Ascending aorta (tissue), 2 donors: ENCODE measurements at places on chromosomes 4 and X. TPM values are rescaled to one million over a fixed set of nuclear protein-coding genes. Genes with fewer than 3 reads are reported as not detected.

Gene PGK1
- total RNA-seq: 72.1 TPM

Gene SPANXA1
- total RNA-seq: not detected

Gene ASB5
- total RNA-seq: not detected

Gene MAGEB1
- total RNA-seq: not detected

Gene ARHGAP24
- 13.9 TPM for total RNA-seq

Gene IL1RAPL1
- total RNA-seq: not detected

Gene SEL1L3
- 13.3 TPM for total RNA-seq

Gene IDUA
- total RNA-seq: 118 TPM

DNA sequence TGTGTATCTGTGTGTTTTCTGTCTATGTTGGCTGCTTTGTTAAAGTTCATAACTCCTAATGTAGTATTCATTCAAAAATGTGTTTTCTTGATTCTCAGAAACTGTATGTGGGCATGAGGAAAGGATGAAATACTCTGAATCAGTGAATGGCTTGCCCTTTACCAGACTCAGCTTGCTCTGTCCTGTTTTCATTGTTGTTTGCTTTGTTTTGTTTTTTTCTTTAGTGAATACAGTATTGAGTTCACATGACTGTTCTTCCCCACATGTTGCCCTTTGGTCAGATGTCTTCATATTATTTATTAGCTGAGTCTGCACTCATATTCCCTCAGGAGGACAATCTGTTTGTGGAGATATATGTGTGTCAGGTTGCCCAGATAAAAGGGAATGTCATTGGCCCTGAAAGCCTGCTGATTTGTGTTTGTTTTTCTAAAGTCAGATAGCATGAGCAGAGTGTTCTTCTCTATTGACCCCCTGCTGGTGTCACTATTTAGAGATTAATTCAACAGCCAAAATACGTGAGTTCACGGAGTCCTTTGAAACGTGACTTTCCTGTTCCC is 1184.4 kb downstream of the RPA4 start:
- H3K27ac ChIP-seq: no peak overlapping the region
- H3K4me1 ChIP-seq: no peaks in the 10 kb centered on the region
- no peaks in the 10 kb centered on the region for H3K27me3 ChIP-seq
- no peak overlapping the region for H3K4me3 ChIP-seq
- DNase-seq: no peak

GRCh38 chr4:45778514-45778913 is 345.3 kb downstream of the GABRG1 start:
- H3K4me1 ChIP-seq: no peaks in the 10 kb centered on the region
- no peaks in the 10 kb centered on the region for H3K27me3 ChIP-seq
- no peaks in the 10 kb centered on the region for H3K36me3 ChIP-seq
- H3K4me3 ChIP-seq: no peak overlapping the region
- H3K27ac ChIP-seq: no peak overlapping the region

- no peak overlapping the region for H3K4me3 ChIP-seq
- H3K36me3 ChIP-seq: no peaks in the 10 kb centered on the region
- H3K4me1 ChIP-seq: no peaks in the 10 kb centered on the region
- H3K27me3 ChIP-seq: no peaks in the 10 kb centered on the region
- no peak overlapping the region for H3K27ac ChIP-seq
These were observed 1323.4 kb downstream of the RAPGEF2 start for GRCh38 chr4:160426233-160426632.

DNA sequence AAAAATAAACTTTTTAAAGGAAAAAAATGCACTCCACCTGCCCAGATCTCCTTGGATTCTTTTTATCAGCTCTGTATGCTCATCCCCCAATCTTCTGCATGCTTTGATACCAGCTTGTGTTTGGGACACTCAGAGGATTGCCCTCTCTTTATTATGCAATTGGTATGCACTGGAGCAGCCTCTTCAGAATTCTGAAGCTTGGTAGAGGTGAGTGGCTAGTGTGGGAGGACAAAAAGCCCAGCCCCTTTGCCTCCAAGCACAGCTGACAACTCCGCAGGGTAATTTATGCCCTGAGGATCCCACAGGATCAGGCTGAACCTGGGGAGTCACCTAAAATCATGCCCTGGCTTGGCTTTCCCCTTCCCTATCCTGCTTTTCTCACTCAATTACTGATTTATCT is 16.7 kb downstream of the IL21 start:
- H3K4me3 ChIP-seq: no peak overlapping the region
- DNase-seq: no peak
- no peaks in the 10 kb centered on the region for H3K4me1 ChIP-seq

- no peaks in the 10 kb centered on the region for H3K27me3 ChIP-seq
- no peak for DNase-seq
- no peaks in the 10 kb centered on the region for H3K36me3 ChIP-seq
- no peak overlapping the region for H3K4me3 ChIP-seq
- H3K27ac ChIP-seq: no peak overlapping the region
These were observed 75.5 kb upstream of the SLC39A8 start for GRCh38 chr4:102420563-102421398.

GRCh38 chr4:82247629-82248028 is 126.2 kb downstream of the HNRNPD start:
- H3K27me3 ChIP-seq: no peaks in the 10 kb centered on the region
- H3K4me1 ChIP-seq: no peaks in the 10 kb centered on the region
- no peak overlapping the region for H3K4me3 ChIP-seq
- no peaks in the 10 kb centered on the region for H3K36me3 ChIP-seq
- no peak overlapping the region for H3K27ac ChIP-seq

- no peak for DNase-seq
- H3K4me1 ChIP-seq: no peaks in the 10 kb centered on the region
These were observed 11.1 kb upstream of the GPM6A start for GRCh38 chr4:175823015-175823742.

DNA sequence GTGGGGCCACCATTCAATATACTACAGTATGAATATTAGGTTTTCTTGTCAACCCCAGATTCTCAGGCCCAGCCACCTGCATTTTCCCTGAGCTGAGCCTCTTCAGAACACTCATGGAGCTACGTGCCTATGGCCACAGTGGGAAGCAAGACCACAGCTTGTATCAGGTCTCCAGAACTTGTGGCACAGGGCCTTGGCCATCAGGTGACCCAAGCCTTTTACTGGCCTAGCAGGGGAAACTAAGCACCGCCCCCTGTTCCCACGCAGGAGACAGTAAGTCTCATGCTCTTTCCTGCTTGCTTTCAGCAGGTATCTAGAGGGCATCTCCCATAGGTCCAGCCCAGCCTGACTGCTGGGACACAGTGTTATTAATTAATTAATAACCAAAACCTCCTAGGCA is 138.4 kb upstream of the MAMLD1 start:
- no peak for DNase-seq
- H3K27ac ChIP-seq: no peak overlapping the region
- no peaks in the 10 kb centered on the region for H3K27me3 ChIP-seq
- H3K4me1 ChIP-seq: no peaks in the 10 kb centered on the region

- no peak overlapping the region for H3K27ac ChIP-seq
- no peaks in the 10 kb centered on the region for H3K36me3 ChIP-seq
- no peaks in the 10 kb centered on the region for H3K4me1 ChIP-seq
- no peak for DNase-seq
These were observed 15.0 kb upstream of the ENAM start for GRCh38 chr4:70613306-70614183.

GRCh38 chr4:66564901-66565651 is 894.8 kb upstream of the EPHA5 start:
- no peaks in the 10 kb centered on the region for H3K36me3 ChIP-seq
- no peaks in the 10 kb centered on the region for H3K27me3 ChIP-seq
- peak overlapping the region; percentile 49 for H3K4me3 ChIP-seq
- peaks cover 5% of the 10 kb centered on the region for H3K4me1 ChIP-seq
- no peak for DNase-seq
- no peak overlapping the region for H3K27ac ChIP-seq

- no peaks in the 10 kb centered on the region for H3K4me1 ChIP-seq
- DNase-seq: no peak
- no peak overlapping the region for H3K27ac ChIP-seq
- no peak overlapping the region for H3K4me3 ChIP-seq
These were observed 237.1 kb downstream of the ZNF674 start for GRCh38 chrX:46308110-46308509.

- no peaks in the 10 kb centered on the region for H3K36me3 ChIP-seq
- H3K4me3 ChIP-seq: no peak overlapping the region
- DNase-seq: no peak
- H3K4me1 ChIP-seq: no peaks in the 10 kb centered on the region
These were observed 277.6 kb downstream of the GASK1B start for GRCh38 chr4:157895205-157895604.
